ENCODE measurements at places on chromosomes 3 and 15. TPM values are rescaled to one million over a fixed set of nuclear protein-coding genes. Genes with fewer than 3 reads are reported as not detected.

SUMF1 gene
- total RNA-seq, result 37.1 TPM

ATP13A4 gene
- total RNA-seq, result 0.19 TPM

- peak; percentile 26 for DNase-seq
Measured at GRCh38 chr3:192570821-192571791, 156.2 kb downstream of the FGF12 start.

GRCh38 chr3:197352382-197352781 is 54.0 kb upstream of the DLG1 start:
- peak; percentile 95 for DNase-seq

GRCh38 chr3:188326111-188326510 is 172.2 kb downstream of the LPP start:
- no peak for DNase-seq

ISLR gene
- total RNA-seq, result 0.31 TPM

- no peak for DNase-seq
Measured at GRCh38 chr3:32435911-32436815, 44.5 kb downstream of the CMTM7 start.

- peak; percentile 98 for DNase-seq
Measured at GRCh38 chr15:99546441-99547100, 19.2 kb upstream of the MEF2A start.

GRCh38 chr3:193068365-193068764 is 150.7 kb upstream of the MB21D2 start:
- DNase-seq, result no peak

GRCh38 chr3:136634821-136635220 is 117.4 kb downstream of the STAG1 start:
- DNase-seq, result no peak

GPR160 gene
- total RNA-seq, result 0.31 TPM

Measured in myocyte (in vitro differentiated cells).